Stimulated activated naive CD4-positive, alpha-beta T cell treated with Interleukin-2 at 50 U/mL for 16 hours (primary cell): ENCODE measurements at places on chromosomes 3 and 15.

DNA sequence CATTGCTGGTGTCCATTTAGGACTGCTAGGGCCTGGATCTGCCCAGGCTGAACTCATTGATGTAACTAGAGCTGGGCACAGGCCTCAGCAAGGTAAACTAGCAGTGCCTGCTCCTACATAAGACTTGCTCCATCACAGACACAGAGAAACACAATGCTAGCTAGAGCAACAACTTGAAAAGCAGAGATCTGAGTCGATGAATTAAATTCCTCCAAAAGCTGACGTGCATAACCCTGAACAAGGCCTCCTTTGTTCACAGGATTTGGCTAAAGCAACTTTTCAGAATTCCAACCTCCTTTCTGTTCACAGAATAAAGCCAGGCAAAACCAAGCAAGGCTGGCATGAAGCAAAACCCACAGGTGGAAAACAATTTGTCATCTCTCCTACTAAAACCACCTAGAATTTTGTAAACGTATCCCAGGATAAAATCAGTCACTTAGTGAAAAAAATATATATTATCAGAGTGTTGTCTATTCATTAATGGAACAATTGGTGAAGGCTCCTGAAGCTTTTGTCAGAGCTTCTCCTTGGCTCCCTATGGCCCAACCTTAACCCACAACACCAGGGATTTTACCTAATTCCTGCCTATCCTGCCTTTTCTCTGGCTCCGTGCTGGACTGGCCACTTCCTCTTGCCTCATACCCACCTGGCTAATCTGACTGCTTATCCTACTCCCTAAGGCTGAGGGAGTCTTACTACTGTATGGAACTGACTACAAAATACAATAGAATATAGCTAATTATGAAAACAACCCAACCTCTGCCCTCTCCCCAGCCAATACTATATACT is 39.9 kb downstream of the PLCH1 start:
- DNase-seq: no peak

DNA sequence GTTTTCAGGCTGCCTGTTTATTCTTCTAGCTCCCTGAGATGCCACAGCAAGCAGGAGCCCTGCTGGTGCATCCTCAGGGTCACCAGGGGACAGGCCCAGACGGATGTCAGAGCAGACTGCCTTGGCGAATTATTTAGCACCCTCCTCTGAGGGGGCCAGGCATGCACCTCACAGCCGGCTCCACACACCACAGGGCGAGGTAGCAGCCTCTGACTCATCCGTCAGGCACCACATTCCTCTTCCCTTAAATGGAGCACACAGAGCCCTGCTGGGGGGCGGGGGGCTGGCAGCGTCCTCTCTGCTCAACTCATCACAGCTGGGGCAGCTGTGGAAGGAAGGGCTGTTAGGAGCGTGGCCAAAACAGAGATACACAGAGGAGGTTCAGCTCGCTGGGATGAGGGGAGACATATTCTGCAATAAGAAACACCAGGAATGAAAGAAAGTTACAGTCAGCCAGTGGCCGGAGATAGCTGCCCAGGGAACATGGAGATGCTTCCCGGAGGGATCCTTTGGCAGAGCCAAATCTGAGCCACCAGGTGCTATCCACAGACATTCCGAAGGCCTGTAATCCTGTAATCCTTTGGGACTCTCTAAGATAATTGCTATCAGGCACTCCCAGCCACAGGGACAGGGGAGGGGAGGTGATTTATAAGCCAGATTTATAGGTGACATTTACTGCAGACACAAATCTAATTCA is 13.9 kb upstream of the PRICKLE2 start:
- no peak for DNase-seq

DNA sequence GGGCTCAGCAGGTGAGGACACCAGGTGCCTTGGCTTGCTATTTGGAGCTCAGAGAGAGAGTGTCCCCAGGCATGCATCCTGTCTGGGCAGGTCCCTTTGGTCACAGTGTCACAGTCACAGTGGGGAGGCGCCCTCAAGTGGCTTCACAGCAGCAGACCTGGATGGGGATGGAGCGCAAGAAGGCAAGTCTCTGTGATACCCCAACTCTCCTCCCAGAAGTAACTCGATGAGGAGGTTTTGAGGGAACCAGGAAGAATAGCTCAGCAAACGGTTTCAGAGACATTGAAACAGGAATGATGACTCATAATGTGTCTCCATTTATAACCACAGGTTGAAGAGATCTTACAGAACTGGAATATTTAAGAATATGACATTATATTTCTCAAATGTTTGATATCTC is 66.5 kb upstream of the SH3GL3 start:
- DNase-seq: peak; percentile 0

- peak; percentile 2 for DNase-seq
Measured at GRCh38 chr15:60901647-60902046, 327.5 kb downstream of the RORA start.

- no peak for DNase-seq
Measured at GRCh38 chr3:53581671-53582070, 87.3 kb downstream of the CACNA1D start.
